Activated T-helper 2 cell treated with anti-CD3 and anti-CD28 coated beads, Interferon-gamma antibody, Interleukin-2, Interleukin-4, amounts not matched to agents 10 μg/mL and 5 μg/mL and 100 μg/mL, durations not matched to agents 14 hours and 24 hours and 36 hours (primary cell): ENCODE measurements at places on chromosomes 5 and 9.

- DNase-seq, result no peak
Observed at GRCh38 chr5:80092486-80093107, 57.4 kb downstream of the THBS4 start.

- DNase-seq, result no peak
Observed at GRCh38 chr5:142450419-142450818, 125.6 kb upstream of the SPRY4 start.

DNA sequence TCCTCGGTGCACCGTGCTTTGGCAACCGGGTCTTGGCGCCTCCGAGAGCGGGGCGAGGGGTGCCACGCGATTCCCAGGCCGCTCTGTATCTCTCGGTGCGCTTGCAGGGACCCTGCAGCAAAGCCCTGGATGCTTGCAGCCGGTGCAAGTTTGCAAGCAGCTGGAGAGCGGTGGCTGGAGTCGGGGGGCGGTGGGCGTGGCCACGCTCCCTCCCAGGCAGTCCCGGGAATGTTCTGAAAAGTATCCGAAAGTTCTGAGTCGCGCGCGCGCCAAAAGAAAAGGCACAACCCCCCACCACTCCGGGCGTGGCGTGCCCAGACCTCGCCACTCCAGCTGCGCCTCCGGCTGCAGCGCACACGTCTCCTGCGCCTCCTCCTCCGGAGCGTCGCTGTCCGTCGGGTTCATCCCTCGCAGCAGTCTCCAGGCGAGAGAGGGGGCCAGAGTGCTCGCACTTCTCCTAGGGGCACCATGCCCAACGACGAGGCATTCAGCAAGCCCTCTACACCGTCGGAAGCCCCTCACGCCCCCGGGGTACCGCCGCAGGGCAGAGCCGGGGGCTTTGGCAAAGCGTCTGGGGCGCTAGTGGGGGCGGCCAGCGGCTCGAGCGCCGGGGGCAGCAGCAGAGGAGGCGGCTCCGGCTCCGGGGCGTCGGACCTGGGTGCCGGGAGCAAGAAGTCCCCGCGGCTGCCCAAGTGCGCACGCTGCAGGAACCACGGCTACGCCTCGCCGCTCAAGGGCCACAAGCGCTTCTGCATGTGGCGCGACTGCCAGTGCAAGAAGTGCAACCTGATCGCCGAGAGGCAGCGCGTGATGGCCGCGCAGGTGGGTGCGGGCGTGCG lies at the start of gene DMRT1:
Gene DMRT1, plus strand, starts transcription at position 327 of the 839 bp plus-strand sequence. Its CDS starts 142 bp downstream, at position 469.
- no peak for DNase-seq

DNA sequence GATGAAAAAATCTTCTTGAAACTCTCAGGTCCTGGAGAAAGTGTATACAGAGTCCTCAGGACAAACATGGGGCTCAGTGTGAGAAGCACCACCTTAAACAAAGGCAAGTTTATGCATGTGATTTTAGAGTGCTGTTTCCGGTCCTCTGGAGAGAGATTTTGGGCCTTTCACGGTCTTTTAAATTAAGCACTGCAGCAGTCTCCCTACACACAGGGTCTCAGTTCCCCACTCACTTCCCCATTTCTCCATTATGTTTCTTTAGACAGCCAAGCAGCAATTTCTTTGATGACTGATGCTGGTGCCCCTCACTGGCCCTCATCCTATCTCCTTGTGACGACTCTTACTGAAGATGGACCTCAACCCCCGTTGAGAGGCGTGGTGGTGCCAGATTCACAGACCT lies 220.2 kb upstream of the CLINT1 start:
- no peak for DNase-seq

DNA sequence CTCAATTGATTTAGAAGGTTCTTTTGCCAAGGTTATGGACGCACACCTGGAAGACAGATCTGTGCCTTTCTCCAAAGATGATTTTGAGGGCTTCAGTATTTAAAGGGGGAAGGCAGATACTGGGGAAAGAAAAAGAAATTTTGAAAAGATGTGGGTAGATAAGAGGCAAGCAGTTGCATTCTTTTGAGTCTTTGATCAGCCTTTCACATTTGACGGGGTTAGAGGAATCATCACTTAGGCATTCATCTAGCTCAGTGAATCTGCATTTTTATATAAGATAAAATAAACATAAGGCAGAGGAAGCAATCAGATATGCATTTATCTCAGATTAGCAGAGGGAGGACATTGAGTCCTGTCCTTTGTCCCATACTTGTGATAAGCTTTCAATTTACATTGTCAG lies 243.4 kb upstream of the RAI14 start:
- no peak for DNase-seq

DNA sequence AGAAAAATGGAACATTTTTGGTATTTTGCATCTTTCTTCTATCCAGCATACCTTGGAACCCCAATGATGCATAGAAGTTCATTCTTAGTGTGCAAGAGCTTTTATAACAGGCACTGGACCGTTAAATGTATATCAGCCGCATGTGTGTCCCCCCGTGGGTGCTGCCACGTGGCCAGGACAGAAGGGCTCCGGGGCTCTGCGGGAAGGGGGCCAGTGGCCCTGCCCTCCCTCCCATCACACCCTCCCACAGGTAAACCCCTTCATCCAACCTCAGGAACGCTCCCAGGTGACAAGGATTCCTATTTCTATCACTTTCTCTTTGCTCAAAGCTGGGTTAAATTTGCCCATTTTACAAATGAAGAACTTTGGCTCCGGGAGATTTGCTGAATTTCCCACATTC lies 393.4 kb upstream of the IRX4 start:
- DNase-seq, result no peak

DNA sequence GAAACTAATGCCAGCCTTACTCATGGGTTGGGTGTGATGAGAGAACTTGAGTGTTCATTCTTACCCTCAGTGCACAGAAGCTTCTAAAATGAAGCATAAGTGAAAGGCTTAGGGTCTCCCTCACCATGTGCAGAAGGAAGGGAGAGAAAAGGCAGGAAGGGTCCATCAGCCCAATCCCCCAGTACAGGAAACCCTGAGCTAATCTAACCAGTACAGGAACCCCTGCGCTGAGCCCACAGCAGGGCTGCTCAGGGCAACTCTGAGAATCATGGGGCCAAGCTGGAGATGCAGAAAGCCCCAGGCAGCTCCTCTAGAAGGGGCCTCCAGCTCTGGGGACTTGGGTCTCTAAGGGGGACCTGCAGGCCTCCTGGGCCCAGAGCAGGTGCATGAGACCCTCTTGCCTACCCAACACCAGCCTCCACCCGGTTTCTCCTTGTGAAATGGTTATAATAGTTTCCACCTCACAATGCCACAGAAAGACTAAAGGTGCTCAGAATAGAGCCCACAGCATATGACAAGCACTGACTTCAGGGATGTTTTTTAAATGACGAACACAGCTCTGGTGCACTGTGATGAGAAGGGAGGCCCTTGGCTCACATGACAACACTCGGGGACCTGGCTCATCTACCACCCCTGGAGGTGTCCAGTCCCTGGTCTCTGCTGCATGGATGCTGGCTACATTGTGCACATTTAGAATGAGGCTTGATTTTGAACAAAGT lies 190.1 kb downstream of the ACTL7B start:
- DNase-seq, result no peak

DNA sequence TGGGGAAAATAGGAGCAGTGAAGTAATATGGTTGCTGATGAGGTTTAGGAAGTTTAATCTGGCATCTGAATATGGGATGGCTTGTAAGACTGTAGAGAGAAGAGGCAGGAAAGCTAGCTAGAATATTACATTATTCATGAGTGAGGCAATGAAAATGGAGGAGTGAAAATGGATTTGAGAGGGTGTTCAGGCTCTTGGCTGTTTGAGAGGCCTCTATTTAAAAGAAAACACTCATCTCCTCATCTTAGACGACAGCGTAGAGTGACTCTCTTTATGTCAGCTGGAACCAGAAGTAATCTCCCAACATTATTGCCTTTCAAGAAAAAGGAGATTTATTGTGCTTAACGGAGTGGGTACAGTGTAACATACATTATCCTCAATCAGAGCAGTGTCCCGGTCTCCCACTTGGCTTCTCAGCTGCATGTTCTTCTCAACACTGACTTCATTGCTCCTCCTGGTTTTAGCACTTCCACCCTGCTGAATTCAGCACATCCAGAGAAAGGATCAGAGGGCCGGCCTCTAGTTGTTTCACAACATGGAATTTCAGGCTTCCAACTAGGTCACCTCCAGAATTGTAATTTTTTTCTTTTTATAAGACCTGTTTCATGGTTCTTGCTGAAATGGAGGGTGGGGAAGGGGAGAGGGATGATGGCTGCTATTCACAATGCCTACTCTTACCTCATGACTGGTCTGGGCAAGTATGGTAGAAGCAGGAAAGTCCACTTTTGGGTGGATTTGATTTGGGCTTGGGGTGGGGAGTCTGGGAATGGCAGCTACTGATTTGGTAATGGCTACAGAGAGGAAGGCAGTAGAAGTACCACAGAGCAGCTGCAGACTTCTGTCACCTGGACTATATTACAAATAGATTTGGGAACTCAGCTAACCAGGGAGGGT lies 52.9 kb upstream of the KIAA1958 start:
- DNase-seq, result no peak

- no peak for DNase-seq
Observed at GRCh38 chr5:147208134-147208533, 26.7 kb upstream of the STK32A start.

- no peak for DNase-seq
Observed at GRCh38 chr9:35606138-35606504, 1.1 kb downstream of the TESK1 start.

GRCh38 chr9:89383721-89384300 lies 65.5 kb downstream of the SECISBP2 start:
- no peak for DNase-seq

GRCh38 chr5:115179030-115179393 lies 9.3 kb upstream of the TRIM36 start:
- no peak for DNase-seq

GRCh38 chr9:137070906-137071275 lies 534 bp upstream of the SAPCD2 start:
- DNase-seq, result no peak

DNA sequence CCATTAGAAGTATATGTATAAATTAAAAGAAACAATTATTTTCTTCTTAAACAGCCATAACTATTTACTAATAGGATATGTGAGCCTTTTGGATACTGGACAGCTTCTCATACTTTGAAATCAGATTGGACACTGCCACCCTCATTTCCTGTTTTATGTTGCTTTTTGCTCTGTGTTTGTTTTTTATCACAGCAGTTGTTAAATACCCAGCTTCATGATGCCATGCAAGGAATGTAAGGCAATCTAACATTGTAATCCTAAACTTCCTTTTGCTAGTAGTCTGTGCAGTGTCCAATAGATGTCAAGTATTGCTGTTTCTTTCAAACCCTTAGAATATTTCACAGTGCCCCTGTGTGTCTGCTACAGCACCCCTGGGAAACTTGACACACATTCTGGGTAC lies 56.2 kb downstream of the CNTLN start:
- DNase-seq, result no peak

DNA sequence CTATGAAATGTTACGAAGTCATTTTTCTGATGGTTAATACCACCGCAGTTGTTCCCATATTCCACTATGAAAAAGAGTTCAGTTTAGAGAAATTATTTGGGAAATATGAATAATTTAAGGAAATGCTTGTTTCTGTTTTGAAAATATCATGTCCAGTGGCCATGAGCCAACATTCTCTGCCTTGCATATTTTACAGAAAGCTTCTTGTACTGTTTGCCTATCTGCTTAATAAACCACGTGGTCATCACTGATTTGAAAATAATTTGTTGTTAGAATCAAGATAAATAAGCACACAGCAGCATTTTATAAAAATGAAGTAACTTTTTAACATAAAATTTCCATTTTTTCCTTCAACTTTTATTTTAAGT lies 381.5 kb upstream of the CDH18 start:
- DNase-seq, result no peak

- no peak for DNase-seq
Observed at GRCh38 chr5:122341087-122341486, 29.1 kb downstream of the SNCAIP start.

GRCh38 chr9:69452110-69452782 lies 127.2 kb downstream of the ENTREP1 start:
- no peak for DNase-seq

GRCh38 chr9:21558615-21559401 lies 76.7 kb upstream of the IFNE start:
- DNase-seq, result no peak

DNA sequence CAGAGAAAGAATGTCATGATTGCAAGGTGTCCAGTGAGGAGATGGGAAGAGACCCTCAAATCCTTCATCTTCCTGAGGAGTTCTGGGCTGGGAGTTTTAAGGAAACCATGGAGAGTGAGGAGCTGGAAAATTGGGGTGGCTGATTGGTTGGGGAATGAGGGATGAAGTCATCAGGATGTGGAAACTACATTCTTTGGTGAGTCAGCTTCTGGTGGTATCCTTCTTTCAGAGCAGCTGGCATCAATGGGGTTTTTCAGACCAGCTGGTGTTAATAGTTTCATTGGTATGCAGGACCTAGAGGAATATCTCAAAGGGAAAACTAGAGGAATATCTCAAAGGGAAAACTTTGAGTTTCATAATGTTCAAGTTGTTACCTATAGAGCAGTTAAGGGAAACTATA lies 45.2 kb downstream of the RNF180 start:
- no peak for DNase-seq

- DNase-seq, result no peak
Observed at GRCh38 chr5:151787817-151788216, 16.1 kb downstream of the G3BP1 start.

DNA sequence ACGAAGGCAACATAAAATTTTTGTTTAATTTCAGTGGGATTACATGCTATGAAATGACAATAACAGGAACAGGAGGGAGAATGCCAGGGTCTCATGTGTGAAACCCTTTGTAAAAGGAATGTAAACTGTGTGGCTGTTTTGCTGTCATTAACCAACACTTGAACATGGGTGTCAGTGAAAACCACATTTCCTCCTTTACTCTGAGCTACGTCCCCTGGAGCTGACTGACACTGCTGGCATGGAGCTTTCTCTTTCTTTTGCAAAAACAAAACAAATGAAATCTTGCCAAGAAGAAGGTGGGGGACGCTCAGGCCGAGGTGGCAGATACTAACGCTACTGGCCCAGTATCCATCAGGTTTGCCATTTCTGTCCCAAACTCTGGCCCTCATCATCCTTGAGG lies 121.4 kb downstream of the DMRT2 start:
- DNase-seq, result no peak
